ENCODE measurements at places on chromosomes 16 and 17.
A peak's percentile ranks its signal among the peaks of the same experiment; 100 is the strongest.

DNA sequence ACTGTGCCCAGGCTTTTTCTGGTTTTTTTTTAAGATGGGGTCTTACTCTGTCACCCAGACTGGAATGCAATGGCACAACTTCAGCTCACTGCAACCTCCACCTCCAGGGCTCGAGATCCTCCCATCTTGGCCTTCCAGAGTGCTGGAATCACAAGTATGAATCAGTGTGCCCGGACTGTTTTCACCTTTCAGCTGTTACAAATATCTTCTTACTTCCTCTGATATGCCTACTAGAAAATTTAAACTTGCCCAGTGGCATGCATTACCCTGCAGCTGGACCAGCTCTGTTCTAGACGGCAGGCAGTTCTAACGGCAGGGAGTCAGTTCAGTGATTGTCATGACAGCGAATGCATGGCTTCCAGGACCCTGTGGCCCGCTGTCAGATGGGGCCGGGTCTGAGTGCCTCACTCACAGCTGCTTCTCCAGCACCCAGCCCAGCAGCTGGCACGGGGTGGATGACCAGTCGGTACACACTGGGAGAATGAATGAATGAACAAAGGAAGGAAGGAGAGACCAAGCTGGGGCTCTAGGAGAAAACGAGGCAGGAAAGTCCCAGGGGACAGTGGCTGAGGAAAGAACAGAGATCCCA is 28.0 kb upstream of the LITAF start:
- no peak for DNase-seq

DNA sequence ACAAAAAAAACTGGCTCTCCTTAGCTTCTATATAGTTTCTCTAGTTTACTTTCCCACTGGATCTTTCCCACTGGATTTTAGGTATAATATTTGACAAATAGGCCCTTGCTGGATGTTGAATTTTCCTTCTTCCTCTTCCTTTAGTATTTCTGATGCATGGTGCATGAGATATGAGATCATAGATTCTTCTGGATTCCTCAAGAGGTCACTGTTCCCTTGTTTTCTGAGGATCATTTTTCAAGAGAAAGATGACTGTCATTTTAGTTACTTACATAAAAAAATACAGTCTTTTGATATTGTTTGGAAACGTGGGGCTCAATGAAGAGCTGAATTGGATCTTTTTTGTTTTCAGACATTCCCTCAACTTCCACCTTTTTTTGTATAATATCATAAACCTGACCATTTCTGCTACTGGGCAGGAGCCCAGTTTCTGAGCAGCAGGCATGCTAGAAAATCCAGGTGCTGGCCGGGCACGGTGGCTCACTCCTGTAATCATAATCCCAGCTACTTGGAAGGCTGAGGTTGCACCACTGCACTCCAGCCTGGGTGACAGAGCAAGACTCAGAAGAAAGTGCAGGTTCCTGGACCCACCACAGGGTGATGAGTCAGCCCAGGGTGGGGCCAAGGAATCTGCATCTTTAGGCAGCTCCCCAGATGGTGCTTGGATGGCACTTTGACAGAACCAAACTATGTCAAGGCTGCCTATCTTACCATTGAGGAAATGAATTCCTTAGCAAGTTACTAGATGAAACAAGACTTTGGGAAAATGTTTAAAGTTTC is 70.3 kb downstream of the SDR42E1 start:
- no peak for DNase-seq

GRCh38 chr17:77184474-77184873 is 43.7 kb downstream of the SEC14L1 start:
- no peak for DNase-seq

DNA sequence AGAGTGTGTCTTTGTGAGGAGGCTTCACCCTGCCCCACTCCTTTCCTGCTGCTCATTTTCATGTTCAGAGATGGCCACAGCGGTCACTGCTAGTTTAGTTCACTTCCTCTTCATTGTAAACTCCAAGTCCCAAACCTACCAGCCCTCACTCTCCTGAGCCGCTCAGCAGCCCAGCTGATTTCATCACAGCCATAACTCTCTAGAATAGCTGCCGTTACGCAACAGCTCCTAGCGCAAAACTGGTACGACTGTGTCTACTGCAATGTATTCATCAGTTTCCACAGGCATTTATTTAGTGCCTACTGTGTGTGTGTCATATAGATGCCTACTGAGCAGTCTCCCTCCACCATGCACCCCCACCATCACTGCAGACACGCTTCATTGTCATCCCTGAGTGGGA is 233.5 kb upstream of the RPL38 start:
- peak; percentile 67 for DNase-seq

DNA sequence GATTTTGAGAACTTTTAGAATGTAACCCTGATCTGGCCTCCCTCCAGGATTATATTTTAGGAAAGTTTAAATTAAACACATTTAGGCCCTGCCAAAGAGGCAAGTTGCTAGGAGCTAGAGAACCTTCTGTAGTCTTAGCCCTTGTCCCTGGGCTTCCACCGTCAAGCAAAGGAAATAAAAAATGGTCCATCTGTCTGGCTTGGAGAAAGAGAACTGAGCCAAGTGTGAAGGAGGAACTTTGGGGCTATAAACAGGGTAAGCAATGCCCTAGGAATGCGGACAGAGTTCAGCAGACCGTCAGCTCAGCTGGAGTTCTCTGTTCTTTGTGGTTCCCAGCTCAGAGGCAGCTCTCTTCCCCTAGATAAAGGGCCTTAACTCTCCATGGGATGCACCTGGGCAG is 29.6 kb downstream of the RCVRN start:
- no peak for DNase-seq

DNA sequence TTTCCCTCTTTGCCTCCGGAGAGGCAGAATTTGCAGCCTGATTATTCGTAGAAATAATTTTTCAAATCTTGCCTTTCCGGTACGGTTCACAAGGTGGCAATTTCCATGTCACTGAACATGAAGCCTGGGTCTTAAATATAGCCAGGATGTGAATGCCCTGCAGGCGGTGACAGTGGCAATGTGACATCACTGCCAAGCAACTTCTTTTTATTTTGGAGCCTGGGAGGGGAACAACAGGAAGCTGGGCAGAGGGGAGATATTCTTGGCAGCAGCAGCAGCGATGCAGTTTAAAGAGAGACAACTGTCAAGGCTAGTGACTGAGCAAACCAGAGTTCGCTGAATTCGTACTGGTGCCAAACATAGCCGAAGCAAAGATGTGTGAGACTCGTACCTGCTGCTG is 171.1 kb downstream of the SNX29 start:
- no peak for DNase-seq

DNA sequence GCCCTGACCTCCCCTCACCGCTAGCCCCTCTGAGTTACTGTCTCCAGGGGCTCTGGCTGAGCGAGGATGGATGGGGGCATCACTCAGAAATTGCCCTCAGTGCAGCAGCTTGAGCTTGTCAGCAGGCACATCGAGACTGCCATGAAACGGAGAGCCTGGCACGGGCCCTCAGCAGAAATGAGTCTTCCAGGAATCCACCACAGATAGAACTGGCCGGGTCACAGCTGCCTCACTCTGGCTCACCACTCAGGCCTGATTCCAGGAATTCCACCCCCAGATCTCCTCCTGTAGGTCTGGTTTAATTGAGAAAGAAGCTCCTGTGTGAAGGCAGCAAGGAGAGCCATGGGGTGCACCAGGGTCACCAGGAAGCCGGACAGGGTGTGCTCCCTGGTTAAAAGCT is 85.5 kb downstream of the GSG1L start:
- DNase-seq = no peak

DNA sequence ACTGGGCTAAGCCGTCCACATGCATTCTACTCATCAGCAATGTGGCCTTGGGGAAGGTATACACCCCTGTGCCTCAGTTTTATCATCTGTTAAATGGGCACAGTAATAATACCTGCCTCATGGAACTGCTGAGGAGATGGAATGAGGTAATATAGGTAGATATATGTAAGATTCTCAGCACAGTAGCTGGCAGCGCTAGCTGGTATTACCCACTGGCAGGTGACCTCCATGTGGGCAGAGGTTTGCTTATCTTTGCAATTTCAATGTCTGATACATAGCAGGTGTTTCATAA is 1.2 kb upstream of the SGCA start:
- no peak for DNase-seq

- DNase-seq = no peak
These were observed 13.5 kb downstream of the COX6A2 start for GRCh38 chr16:31414706-31415105.

GRCh38 chr16:24098896-24099295 is 157.2 kb upstream of the CACNG3 start:
- no peak for DNase-seq

- no peak for DNase-seq
These were observed 93.9 kb downstream of the C17orf67 start for GRCh38 chr17:56739776-56740175.

Measured in head of caudate nucleus (tissue), 42 donors.